HT-29 (cell line): ENCODE measurements at places on chromosomes 4 and X. TPM values are rescaled to one million over a fixed set of nuclear protein-coding genes. Genes with fewer than 3 reads are reported as not detected.

ATP2B3 gene
- not detected in 2 replicates for total RNA-seq

RAB41 gene
- not detected in 2 replicates for total RNA-seq

CACNA1F gene
- not detected in 2 replicates for total RNA-seq

XAGE3 gene
- total RNA-seq, result not detected in 2 replicates

SMIM31 gene
- 0.05 and 0.25 TPM in 2 replicates for total RNA-seq

TBC1D9 gene
- total RNA-seq, result 8.4 and 9.0 TPM in 2 replicates

STARD8 gene
- 0.97 and 1.1 TPM in 2 replicates for total RNA-seq

TRMT44 gene
- 26.8 and 34.0 TPM in 2 replicates for total RNA-seq

TEC gene
- 1.2 and 3.2 TPM in 2 replicates for total RNA-seq

BEX1 gene
- total RNA-seq, result not detected in 2 replicates

HTT gene
- total RNA-seq, result 16.8 and 33.4 TPM in 2 replicates

CT47B1 gene
- not detected in 2 replicates for total RNA-seq

MND1 gene
- total RNA-seq, result 3.9 and 5.7 TPM in 2 replicates

UGDH gene
- total RNA-seq, result 82.3 and 95.2 TPM in 2 replicates

BRS3 gene
- not detected in 2 replicates for total RNA-seq

VCX gene
- not detected in 2 replicates for total RNA-seq

PRR32 gene
- not detected in 2 replicates for total RNA-seq

PWWP3B gene
- not detected in 2 replicates for total RNA-seq

SPACA5 gene
- total RNA-seq, result not detected in 2 replicates

CYLC1 gene
- not detected in 2 replicates for total RNA-seq

TBX22 gene
- not detected in 2 replicates for total RNA-seq

TLR3 gene
- 1.9 and 2.3 TPM in 2 replicates for total RNA-seq

MAP7D2 gene
- 0.03 TPM in 1 of 2 replicates, not detected in the other for total RNA-seq

DSPP gene
- total RNA-seq, result not detected in 2 replicates

GSX2 gene
- total RNA-seq, result not detected in 2 replicates

ASMT gene
- total RNA-seq, result 0.10 TPM in 1 of 2 replicates, not detected in the other

ARSH gene
- total RNA-seq, result 0.08 and 0.23 TPM in 2 replicates

HPGDS gene
- not detected in 2 replicates for total RNA-seq

ARAP2 gene
- 10.7 and 14.0 TPM in 2 replicates for total RNA-seq

AWAT2 gene
- not detected in 2 replicates for total RNA-seq

ERAS gene
- not detected in 2 replicates for total RNA-seq

UGT2B17 gene
- not detected in 2 replicates for total RNA-seq

TLR8 gene
- total RNA-seq, result not detected in 2 replicates

HTR2C gene
- total RNA-seq, result not detected in 2 replicates

SNX12 gene
- total RNA-seq, result 52.1 and 59.7 TPM in 2 replicates

VCX2 gene
- total RNA-seq, result not detected in 2 replicates

DUSP21 gene
- total RNA-seq, result not detected in 2 replicates

IL2 gene
- not detected in 2 replicates for total RNA-seq

TADA2B gene
- 13.1 and 14.2 TPM in 2 replicates for total RNA-seq

AMTN gene
- total RNA-seq, result not detected in 2 replicates

OTUD6A gene
- not detected in 2 replicates for total RNA-seq
